Mesenteric fat pad (tissue), 1 donor: ENCODE measurements at places on chromosomes 4 and X. TPM values are rescaled to one million over a fixed set of nuclear protein-coding genes. Genes with fewer than 3 reads are reported as not detected.

DNA sequence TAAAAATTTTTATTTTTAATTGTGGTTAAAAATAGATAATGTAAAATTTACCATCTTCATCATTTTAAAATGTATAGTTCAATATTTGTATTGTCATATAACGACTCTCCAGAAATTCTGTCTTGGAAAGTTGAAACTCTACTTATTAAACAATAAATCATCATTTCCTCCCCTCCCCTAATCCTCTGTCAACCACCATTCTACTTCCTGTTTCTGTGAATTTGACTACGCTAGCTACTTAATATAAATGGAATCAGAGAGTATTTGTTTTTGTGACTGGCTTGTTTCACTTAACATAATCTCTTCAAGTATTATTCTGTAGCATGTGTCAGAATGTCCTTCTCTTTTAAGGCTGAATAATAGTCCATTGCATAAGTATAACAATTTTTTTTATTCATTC, 729.0 kb upstream of the AADAT start:
- DNase-seq = no peak

DNA sequence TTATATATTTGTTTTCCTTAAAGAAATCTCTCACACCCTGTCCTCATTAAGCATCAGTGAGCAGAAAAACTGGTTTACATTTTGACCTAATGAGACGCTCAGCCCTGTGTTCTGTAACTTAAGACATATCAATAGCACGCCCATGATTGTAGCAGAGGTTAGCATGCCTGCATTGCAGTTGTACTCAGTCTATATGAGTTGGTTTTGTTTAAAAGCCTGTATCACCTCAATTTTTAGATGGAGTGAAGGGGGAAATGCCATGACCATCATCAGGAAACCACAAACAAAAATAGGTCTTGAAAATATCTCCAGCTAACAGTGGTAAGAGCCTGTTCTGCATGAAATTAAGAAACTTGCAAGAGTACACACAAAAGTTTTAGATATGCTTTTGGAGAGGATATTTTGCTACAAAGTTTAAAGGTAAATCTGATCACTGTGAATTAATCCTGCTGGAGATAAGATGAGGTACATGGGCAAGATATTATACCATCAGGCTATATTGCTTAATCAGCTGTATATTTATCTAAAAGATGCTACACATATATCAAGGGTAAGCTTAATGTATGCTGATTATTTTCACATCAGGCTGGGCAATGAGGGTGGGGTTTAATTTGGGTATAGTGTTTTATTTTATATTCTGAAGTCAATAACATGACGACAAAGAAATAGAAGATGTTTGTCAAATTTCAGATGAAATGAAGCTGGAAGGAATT, 13.1 kb upstream of the COQ2 start:
- DNase-seq = no peak

GRCh38 chr4:76958891-76959290, 9.3 kb downstream of the SEPTIN11 start:
- no peak for DNase-seq

GRCh38 chrX:54564936-54565335, 34.9 kb downstream of the GNL3L start:
- no peak for DNase-seq

The RPL9 gene
- 1,339 TPM for total RNA-seq

DNA sequence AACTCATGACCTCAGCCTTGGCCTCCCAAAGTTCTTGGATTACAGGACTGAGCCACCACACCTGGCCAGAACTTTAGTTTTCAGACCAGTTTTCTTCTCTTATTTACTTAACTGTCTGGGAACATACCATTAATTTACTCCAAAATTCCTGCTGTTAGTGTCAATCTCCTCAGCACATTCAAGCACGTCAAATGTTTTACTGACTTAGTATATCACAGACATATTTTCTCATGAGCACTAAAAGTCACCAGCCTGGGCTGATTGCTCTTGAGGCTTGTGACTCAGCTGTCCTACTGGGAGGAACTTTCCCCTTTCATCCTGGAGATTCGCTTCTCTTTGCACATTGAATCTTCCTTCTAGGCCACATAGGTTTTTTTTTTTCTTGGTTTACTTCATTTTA, 109.6 kb downstream of the PCDH18 start:
- no peak for DNase-seq

DNA sequence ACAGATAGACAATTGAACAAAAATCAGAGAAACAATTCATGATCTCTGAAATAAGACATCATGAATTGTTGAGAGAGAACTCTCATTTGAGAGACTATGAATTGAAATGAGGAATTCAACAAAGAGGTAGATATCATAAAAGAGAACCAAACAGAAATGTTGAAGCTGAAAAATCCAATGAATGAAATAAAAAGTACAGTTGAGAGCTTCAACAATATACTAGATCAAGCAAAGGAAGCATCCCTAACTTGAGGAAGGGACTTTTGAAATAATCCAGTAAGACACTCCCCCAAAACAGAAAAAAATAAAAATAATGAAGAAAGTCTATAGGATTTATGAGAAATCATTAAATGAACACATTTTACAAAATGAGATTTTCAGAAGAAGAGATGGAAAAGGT, 310.0 kb upstream of the PCDH10 start:
- DNase-seq = no peak

- DNase-seq = peak; percentile 67
These were observed 166.1 kb upstream of the KLF8 start for GRCh38 chrX:56066016-56066415.

GRCh38 chr4:113162089-113162488, 112.6 kb downstream of the ANK2 start:
- no peak for DNase-seq

GRCh38 chr4:172826861-172827260, 341.8 kb upstream of the GALNT7 start:
- DNase-seq = no peak

The RTL9 gene
- 0.22 TPM for total RNA-seq

The PRDX4 gene
- 84.8 TPM for total RNA-seq

The NSUN7 gene
- 1.7 TPM for total RNA-seq

The SHROOM3 gene
- total RNA-seq = 0.51 TPM

DNA sequence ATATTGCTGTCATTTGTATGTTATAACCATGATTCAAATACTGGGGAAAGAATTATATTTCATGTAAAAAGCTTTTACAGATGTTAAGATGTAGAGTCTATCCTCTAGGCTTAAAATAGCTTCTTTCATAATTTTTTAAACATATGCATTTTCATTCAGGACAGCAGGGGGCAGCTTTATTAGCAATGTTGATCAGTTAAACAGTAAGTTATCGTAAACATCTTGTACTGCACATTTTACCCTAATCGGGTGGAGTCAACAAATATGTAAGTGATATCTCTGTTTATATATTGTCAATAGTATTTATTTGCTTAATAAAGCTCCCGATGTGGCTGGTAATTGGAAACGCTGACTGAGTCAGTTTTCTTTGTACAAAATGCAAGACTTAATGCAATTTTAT, 142.5 kb upstream of the MED14 start:
- DNase-seq = no peak

GRCh38 chrX:73863268-73863667, 300.3 kb downstream of the CHIC1 start:
- no peak for DNase-seq

The SERTM2 gene
- total RNA-seq = not detected

GRCh38 chr4:1666391-1666790, 17.7 kb downstream of the FAM53A start:
- DNase-seq = no peak
